ENCODE measurements at places on chromosomes 13 and 19. TPM values are rescaled to one million over a fixed set of nuclear protein-coding genes. Genes with fewer than 3 reads are reported as not detected.

The URAD gene
- not detected for total RNA-seq

GRCh38 chr13:99129050-99129449 is 71.6 kb upstream of the UBAC2 start:
- no peaks in the 10 kb centered on the region for H3K36me3 ChIP-seq
- no peak overlapping the region for H3K27ac ChIP-seq
- peaks cover 41% of the 10 kb centered on the region for H3K4me1 ChIP-seq
- H3K4me3 ChIP-seq: no peak overlapping the region
- DNase-seq: no peak

- no peak overlapping the region for H3K4me3 ChIP-seq
- H3K4me1 ChIP-seq: peaks cover 20% of the 10 kb centered on the region
- no peak for DNase-seq
- H3K36me3 ChIP-seq: peaks cover 11% of the 10 kb centered on the region
These were observed 1.4 kb downstream of the GGN start for GRCh38 chr19:38386300-38386970.

The ZNF180 gene
- 4.7 TPM for total RNA-seq

GRCh38 chr19:43480574-43480973 is 15.2 kb upstream of the LYPD3 start:
- H3K36me3 ChIP-seq: no peaks in the 10 kb centered on the region
- peaks cover 9% of the 10 kb centered on the region for H3K4me1 ChIP-seq
- H3K27me3 ChIP-seq: no peaks in the 10 kb centered on the region

DNA sequence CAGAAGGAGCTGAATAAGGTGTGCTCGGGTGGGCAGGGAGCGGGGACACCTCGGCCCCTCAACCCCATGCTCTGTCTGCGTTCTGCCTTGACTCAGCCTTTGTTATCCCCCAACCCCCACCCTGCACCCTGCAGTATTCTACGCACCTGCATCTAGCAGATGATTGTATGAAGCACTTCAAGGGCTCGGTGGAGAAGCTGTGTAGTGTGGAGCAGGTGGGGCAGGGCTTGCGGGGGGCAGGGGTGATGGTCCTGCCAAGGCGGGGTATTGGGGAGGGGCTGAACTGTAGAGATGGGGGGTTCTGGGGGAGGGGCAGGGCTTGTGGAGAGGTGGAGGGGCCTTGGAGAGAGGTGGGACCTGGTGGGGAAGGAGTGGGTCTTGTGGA is 6.1 kb downstream of the STXBP2 start:
- peaks cover 7% of the 10 kb centered on the region for H3K27me3 ChIP-seq
- H3K27ac ChIP-seq: no peak overlapping the region
- no peak overlapping the region for H3K4me3 ChIP-seq
- H3K36me3 ChIP-seq: no peaks in the 10 kb centered on the region
- DNase-seq: no peak

DNA sequence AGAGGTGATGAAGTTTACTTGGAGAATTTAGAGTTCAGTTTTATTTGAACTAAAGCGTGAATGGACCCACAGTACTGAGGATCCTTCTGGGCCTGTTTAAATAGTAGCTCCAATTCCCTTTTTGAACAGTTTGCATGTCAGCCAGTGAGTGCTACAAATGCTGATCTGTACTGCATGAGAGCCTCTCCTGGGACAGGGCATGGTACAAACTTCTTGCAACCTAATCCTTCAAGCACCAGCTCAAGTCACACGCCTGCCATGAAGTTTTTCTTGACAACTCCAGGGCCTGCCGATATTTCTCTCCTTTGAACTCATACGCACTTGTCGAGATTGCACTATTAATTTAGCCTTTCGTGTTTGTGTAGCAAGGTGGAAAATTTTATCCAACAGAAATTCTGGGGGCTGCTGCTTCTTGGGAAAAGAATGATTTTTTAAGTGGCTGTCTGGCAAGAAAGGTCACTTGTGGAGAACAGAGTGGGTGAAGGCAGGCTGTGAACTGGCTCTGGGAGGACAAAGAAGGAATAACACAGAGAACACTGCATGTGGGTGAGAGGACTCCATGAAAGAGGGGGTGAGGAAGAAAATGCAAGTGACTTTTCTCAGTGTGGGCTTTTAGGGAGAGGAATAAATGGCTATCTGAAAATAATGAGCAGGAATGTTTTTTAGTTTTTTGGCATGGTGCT is 192.5 kb downstream of the NDFIP2 start:
- H3K4me1 ChIP-seq: peaks cover 27% of the 10 kb centered on the region
- no peaks in the 10 kb centered on the region for H3K36me3 ChIP-seq
- no peak overlapping the region for H3K4me3 ChIP-seq
- no peak overlapping the region for H3K27ac ChIP-seq
- no peak for DNase-seq

Data from chondrocyte (in vitro differentiated cells).